ENCODE measurements at places on chromosomes 12 and 14. TPM values are rescaled to one million over a fixed set of nuclear protein-coding genes. Genes with fewer than 3 reads are reported as not detected.

The AQP2 gene
- not detected for total RNA-seq

The CCDC197 gene
- total RNA-seq = 0.71 TPM

GRCh38 chr14:28690029-28690692 lies 76.4 kb upstream of the FOXG1 start:
- H3K27ac ChIP-seq = no peak overlapping the region
- H3K4me3 ChIP-seq = no peak overlapping the region
- H3K36me3 ChIP-seq = no peaks in the 10 kb centered on the region

GRCh38 chr14:85764822-85765221 lies 234.9 kb downstream of the FLRT2 start:
- H3K36me3 ChIP-seq = no peaks in the 10 kb centered on the region
- no peak overlapping the region for H3K4me3 ChIP-seq
- no peak overlapping the region for H3K27ac ChIP-seq
- peak; percentile 16 for DNase-seq

DNA sequence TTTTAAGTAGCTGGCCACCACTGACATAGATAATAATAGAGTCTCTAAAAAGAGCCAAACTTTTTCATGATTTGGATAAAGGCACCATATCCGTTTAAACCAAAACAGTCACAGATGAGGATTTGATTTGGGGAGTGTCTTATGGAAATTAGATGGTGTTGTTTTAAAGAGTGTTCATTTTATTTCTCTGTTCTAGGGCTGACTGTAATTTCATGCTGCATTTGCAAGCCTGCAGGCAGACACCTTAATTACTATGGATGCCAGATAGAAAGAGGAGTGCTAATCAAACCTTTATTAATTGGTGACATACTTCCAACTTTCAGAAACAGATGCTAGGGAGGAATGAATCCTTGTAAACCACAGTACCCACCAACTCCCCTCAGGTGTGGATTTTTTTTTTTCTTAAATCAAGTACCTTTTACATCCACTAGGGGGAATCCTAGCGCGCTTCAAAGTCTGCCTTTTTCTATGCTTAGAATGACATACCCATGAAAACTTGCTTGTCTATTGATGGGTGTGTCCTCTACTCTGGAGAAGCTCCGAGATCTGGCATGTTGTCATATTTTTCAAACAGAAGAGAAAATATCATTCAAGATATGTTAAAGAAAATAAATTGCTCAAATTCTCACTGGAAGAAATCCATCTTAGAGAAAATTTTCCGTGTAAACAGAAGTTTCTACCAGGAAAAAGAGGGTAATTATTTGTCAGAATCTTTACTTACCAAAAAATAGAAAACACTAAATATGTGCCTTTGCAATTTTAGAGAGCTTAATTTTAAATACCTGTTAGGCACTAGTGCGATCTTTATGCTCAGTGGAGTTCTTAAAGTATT lies 14.2 kb upstream of the PLXNC1 start:
- H3K27me3 ChIP-seq = no peaks in the 10 kb centered on the region
- no peak overlapping the region for H3K4me3 ChIP-seq
- H3K27ac ChIP-seq = no peak overlapping the region
- H3K36me3 ChIP-seq = no peaks in the 10 kb centered on the region
- H3K4me1 ChIP-seq = no peaks in the 10 kb centered on the region
- DNase-seq = no peak

DNA sequence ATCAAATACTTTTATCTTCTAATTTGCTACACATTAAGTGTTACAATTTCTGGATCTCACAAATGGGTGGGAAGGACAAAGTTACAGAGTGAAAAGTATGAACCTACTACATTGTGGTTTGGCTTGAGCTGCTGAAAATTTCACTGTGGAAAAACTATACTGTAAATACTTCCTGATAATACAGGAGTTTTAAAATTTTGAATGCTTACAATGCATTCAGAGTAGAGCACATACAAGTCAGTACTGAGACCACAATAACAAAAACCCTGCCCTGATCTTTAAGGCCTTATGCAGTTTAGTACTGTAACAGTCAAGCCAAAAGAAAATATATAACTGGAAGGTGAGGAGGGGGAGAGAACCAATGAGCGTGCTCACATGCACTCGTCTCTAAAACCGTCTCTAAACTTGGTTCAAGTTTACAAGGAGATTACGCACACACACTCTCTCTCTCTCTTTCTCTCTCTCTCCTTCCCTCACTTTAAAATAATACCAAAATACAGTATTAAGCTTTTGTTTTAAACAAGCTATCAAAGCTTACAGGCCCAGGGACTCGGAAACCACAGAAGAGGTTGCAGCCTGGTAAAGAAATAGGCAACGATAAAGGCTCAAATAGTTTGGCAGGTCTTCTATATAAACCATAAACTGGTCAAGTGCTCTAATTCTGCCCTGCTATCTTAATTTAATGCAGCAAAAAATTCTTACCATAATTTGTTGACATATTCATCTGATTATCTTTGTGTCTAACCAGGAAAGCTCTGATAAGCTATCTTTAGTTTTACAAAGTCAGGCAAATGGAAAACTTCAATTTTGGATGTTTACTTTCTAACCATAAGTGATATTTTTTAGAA lies 58.0 kb downstream of the ATF7 start:
- peaks cover 16% of the 10 kb centered on the region for H3K4me1 ChIP-seq
- H3K36me3 ChIP-seq = peaks cover 3% of the 10 kb centered on the region
- H3K4me3 ChIP-seq = no peak overlapping the region
- DNase-seq = no peak

The MDM2 gene
- 51.8 TPM for total RNA-seq

DNA sequence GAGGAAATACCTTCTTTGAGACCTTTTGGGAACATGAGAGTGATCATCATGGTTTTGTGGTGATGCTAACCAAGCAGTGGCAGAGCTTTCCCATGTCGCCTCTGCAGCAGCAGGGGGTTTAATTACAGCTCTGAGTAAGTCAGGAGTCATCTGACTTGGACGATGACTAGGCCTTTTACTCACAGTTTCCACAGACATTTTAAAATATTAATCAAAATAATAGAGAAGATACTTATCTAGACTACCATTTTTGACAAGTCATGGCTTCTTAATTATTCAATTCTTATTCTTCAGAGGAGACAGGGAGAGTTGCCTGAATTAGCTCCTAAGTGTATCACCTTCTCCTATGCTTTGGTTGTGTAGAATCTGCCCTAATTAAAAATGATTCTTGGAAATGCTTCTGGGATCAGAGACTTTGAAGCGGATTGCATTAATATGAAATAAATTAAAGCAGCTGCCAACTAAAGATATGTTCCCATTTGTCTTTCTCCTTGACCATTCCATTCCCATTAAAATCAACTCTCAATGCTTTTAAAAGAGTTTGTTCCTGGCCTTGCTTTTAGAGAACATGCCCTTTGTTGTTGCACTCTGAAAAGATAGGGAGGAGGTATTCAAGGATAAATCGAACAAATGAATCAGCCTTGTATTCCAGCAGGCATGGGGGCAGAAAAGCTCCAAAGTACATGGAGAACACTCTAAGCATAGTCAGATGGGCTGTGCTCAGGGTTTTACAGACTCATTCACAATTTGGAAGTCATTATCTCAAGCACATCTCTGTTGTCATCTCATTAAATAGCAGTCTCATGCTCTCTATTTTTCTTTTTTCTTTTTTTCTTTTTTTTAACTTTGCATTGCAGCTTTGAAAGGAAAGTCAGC lies 7.7 kb upstream of the IFNG-AS1 start:
- no peak overlapping the region for H3K27ac ChIP-seq
- no peak overlapping the region for H3K4me3 ChIP-seq
- H3K27me3 ChIP-seq = no peaks in the 10 kb centered on the region
- no peak for DNase-seq

DNA sequence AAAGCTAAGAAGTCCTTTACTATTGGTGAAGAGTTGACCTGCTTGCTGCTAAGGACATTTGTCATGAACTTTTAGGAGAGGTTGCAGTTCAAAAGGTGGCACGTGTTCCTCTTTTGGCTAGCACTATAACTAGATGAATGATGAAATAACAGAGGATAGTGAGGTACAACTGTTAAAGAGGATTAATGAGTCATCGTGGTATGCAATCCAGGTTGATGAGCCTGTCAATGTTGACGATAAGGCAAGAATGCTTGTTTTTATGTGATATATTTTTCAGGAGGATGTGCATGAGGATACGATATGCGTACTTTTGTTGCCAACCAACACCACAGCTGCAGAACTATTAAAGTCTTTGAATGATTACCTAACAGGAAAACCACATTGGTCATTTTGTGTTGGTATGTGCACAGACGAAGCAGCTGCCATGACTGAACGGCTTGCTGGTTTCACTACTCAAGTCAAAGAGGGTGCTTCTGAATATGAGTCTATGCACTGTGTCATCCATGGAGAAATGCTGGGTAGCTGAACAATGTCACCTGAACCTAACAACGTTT lies 10.6 kb downstream of the CEP128 start:
- no peaks in the 10 kb centered on the region for H3K4me1 ChIP-seq
- H3K27ac ChIP-seq = no peak overlapping the region
- no peaks in the 10 kb centered on the region for H3K27me3 ChIP-seq
- no peak overlapping the region for H3K4me3 ChIP-seq
- no peaks in the 10 kb centered on the region for H3K36me3 ChIP-seq
- no peak for DNase-seq

GRCh38 chr12:77089686-77090220 lies 24.4 kb upstream of the E2F7 start:
- H3K4me3 ChIP-seq = no peak overlapping the region
- DNase-seq = no peak
- H3K36me3 ChIP-seq = no peaks in the 10 kb centered on the region
- no peaks in the 10 kb centered on the region for H3K27me3 ChIP-seq
- H3K27ac ChIP-seq = no peak overlapping the region

The SMCO2 gene
- total RNA-seq = not detected

DNA sequence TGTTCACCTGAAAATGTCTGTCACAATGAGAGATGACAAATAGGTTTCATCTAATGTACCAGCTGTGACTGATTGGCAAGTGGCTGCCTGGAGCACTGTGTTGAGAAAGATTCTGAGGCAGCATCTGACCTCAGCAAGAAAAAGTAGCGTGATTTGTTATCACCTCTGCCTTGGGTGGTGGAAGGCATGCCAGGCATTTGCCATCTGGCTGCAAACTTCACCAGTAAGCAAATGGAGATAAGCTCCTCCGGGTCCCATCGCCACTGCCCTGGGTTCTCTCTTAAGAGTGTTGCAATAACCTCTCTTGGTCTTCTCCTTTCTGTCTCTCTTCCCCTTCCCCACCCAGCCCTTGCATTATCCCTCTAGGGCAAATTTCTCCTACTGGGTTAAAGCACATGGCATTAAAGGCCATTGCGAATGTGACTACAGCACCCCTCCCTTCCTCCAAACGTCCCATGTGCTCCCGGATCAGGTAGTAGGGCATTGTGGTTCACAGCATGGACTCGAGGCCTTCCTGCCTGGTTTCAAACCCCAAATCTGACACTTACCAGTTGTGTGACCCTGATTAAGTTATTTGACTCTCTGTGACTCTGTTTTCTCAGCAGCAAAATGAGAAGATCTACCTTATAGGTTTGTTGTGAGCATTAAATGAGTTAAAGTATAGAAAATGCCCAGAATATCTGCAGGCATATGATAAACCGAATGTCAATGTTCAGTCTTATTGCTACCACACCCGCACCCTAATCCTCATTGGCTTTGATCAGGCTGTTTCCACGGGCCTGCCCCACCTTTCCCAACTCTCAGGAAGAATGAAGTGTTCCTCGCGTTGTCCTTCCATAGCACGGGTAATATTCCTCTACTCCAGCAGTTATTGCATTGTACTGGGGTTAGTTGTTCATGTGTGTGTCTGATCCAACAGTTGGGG lies 8.2 kb upstream of the LGALS3 start:
- no peaks in the 10 kb centered on the region for H3K27me3 ChIP-seq
- no peak overlapping the region for H3K4me3 ChIP-seq
- H3K4me1 ChIP-seq = peaks cover 17% of the 10 kb centered on the region
- H3K27ac ChIP-seq = no peak overlapping the region
- DNase-seq = no peak

DNA sequence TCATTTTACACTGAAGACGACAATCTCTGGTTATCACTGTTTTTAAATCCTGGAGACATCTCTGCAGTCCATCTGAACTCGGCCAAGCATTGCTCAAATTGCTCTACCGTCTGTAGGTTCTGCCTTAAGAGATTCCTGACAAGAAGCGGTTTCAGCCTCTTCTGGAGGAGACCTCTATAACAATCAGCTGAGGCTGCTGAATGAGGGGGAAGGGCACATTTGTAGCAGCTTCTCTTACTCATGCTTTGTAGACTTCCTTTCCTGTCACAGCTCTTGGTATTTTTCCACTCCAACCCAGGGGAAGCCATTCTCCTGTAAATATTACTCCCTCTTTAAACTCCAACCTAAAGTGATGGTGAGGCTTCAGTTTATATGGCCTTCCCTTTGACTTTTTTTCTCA lies 3.0 kb downstream of the ARG2 start:
- H3K36me3 ChIP-seq = no peaks in the 10 kb centered on the region
- H3K27ac ChIP-seq = peak overlapping the region; percentile 81

The TMEM179 gene
- not detected for total RNA-seq

DNA sequence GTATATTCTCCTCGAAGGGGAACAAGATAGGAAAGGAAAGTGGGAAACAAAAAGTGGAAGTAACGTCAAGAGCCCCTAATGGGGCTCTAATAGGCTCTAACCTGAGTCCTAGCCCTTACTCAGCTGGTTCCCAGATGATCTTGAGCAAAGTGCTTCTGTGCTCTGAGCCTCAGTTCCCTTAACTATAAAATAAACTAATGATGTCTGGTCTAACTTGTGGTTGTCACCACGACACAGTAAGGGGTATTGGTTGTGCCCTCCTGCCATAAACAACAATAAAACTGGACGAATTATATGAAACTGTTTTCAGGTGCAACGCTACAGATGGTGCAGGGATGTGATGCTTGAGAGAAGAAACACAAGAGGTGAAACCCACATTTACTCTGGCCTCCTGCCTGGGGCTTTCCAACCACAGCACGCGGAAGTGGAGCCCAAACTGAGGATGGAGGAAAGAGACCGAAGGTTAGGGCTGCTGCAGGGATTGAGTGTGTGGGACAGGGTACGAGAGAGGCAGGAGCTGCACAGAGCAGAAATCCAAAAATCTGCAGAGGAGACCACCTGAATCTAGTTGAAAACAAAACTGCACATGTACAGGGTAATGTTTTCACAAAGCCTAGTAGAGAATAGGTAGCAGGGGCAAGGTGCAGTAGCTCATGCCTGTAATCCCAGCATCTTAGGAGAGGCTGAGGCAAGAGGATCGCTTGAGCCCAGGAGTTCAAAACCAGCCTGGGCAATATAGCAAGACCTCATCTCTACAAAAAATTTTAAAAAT lies 45.6 kb upstream of the BCL2L14 start:
- H3K4me3 ChIP-seq = no peak overlapping the region
- no peaks in the 10 kb centered on the region for H3K36me3 ChIP-seq
- no peak for DNase-seq
- no peaks in the 10 kb centered on the region for H3K27me3 ChIP-seq
- H3K27ac ChIP-seq = no peak overlapping the region
- no peaks in the 10 kb centered on the region for H3K4me1 ChIP-seq
